Mammary microvascular endothelial cell (primary cell): ENCODE measurements at places on chromosomes 2 and 18. TPM values are rescaled to one million over a fixed set of nuclear protein-coding genes. Genes with fewer than 3 reads are reported as not detected.

MLPH gene
- total RNA-seq = not detected in 2 replicates

HOXD12 gene
- not detected in 2 replicates for total RNA-seq

ECEL1 gene
- not detected in 2 replicates for total RNA-seq

STK11IP gene
- 11.6 and 16.8 TPM in 2 replicates for total RNA-seq

GPR45 gene
- total RNA-seq = not detected in 2 replicates

SIX3 gene
- not detected in 2 replicates for total RNA-seq

PNKD gene
- 40.0 and 53.2 TPM in 2 replicates for total RNA-seq

RAMP1 gene
- total RNA-seq = not detected in 2 replicates

ITGA6 gene
- 248 and 269 TPM in 2 replicates for total RNA-seq

KCNG3 gene
- not detected in 2 replicates for total RNA-seq

NPPC gene
- not detected in 2 replicates for total RNA-seq

RAX gene
- total RNA-seq = not detected in 2 replicates

PAX8 gene
- 2.1 and 2.8 TPM in 2 replicates for total RNA-seq

SLC4A5 gene
- total RNA-seq = 0.05 and 0.07 TPM in 2 replicates

LIPG gene
- total RNA-seq = 87.9 and 106 TPM in 2 replicates

HOXD3 gene
- total RNA-seq = 4.6 and 4.9 TPM in 2 replicates
